Activated CD4-positive, alpha-beta T cell treated with anti-CD3 and anti-CD28 coated beads for 48 hours (primary cell): ENCODE measurements at places on chromosomes 2 and 18.
A peak's percentile ranks its signal among the peaks of the same experiment; 100 is the strongest.

GRCh38 chr18:35189510-35189909 is 51.3 kb upstream of the ZNF397 start:
- DNase-seq = no peak

- no peak for DNase-seq
Measured at GRCh38 chr18:29078273-29078672, 901.3 kb upstream of the CDH2 start.

DNA sequence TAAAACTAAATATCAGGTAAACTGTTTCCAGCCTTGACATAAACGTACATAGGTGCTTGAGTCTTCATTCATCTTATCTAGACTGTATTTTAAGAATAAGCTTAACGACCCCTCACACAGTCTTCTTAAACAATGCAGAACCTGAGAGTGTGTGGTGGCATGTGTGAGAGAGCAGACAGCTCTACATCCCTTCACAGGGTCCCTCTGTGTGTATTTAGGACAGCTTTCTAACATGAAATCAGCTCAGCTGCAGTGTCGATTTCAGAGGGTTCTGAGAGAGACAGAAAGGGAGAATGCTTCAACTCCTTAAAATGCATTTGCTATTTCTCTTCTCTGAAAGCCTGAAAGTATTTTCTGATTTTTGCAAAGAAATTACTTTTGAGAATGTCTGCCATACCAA is 185.2 kb downstream of the GRB14 start:
- DNase-seq = no peak

DNA sequence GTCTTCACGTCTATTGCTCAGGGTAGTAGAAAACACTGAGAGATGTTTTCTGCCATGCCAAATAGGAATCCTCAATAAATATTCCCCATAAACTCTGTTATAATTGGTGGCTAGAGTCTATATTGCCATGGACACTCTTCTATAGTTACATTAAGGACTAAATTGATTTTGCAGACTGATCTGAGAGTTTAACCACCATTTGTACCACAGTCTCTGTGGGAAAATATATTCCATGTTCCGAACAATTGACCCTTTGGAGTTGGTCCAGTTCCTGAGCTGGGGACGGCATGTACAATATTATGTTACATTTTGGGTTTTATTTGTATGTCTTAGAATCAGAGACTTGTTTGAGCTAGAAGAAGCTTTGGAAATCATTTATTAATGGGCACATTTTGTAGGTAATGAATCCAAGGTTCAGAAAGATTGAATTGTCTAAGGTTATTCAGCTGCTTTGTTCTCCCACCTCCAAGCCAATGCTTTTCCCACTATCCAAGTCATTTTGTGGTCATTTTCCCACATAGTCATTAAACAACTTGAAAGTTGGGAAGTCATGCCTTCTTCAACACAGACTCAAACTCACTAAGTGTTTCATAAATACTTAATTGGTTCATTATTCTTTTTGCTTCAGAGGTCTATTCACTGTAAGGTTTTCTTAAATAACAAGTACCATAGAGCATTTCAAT is 5.1 kb upstream of the PPP1CB start:
- DNase-seq = no peak

GRCh38 chr2:166671235-166671634 is 177.2 kb upstream of the SCN7A start:
- DNase-seq = no peak

DNA sequence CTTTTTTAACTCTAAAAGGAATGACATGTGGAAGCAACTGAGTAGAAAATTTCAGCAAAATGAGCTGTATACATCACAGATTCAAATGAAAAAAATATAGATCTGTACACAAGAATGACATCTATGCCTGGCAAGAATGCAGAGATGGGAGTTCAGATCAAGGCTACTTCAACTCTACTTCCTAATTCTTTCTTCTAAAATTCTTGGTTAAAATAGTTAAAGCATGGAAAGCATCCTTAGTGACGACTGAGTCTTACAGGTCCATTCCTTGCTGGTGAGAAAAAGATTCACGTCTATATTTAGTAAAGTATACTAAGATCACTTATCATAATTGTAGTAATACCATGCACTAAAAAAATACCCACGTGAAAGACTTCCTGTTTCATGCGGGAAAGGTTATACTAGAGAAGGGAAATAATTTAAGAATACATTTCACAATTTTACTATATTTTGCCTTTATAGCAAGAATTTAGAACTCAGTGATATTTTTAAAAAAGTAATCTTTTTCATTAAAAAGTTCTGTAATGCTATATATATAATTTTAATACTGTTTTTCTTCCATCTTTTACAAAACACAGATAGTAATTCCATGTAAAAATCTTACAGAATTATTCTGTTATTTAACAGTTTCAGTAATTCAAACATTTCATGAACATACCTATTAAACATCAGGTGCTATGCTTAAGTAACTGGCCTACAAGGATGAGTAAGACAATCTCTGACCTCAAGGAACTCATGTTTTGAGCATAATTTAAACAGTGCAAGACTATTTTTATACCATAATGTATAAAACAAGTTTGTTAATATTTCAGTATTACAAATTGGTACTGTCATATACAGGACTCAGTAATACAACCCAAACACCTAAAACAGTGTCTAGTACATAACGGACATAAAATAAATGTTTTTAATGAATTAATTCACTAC is 159.6 kb downstream of the BAZ2B start:
- DNase-seq = no peak

- no peak for DNase-seq
Measured at GRCh38 chr18:56036741-56037140, 448.7 kb upstream of the TCF4 start.

DNA sequence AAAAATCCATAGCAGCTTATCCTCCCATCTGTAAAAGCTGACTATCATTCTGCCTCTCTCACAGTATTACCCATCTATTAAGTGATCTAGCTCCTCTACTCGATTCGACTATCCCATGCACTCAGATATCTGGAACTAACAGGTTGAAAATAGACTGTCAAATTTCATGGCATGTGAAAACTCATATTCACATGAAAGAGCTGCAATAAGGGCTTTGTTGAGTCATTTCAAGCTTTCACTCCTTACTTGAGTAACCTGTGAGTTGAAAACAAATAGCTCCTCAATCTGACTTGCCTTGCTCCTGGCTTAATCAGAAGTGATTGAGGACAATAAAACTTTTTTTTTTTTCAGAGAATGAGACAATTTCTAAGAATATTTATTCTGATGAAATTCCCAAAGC is 192.4 kb upstream of the ERBB4 start:
- DNase-seq = no peak

DNA sequence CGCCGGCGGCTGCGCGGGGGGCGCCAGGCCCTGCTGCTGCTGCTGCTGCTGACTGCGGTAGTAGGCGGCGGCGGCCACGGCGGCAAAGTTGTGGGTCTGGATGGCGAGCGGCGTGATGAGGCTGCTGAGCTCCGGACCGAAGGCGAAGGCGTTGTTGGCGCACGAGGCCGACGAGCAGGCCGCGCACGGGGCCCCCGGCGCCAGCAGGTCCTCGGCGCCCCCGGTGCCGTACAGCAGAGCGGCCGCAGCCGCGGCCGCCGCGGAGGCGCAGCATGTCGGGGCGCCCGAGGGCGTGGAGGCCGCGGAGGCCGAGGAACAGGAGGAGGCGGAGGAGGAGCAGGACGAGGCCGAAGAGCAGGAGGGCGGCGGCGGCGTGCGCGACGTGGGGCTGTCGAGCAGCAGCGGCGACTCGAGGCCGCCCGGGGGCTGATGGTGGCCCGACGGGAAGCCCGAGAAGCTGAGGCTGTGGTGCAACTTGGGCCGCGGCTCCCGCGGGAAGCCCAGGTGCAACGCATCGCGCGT is 1.8 kb downstream of the ZFP36L2 start:
- peak; percentile 58 for DNase-seq

- no peak for DNase-seq
Measured at GRCh38 chr2:148922776-148923475, 47.9 kb downstream of the KIF5C start.

DNA sequence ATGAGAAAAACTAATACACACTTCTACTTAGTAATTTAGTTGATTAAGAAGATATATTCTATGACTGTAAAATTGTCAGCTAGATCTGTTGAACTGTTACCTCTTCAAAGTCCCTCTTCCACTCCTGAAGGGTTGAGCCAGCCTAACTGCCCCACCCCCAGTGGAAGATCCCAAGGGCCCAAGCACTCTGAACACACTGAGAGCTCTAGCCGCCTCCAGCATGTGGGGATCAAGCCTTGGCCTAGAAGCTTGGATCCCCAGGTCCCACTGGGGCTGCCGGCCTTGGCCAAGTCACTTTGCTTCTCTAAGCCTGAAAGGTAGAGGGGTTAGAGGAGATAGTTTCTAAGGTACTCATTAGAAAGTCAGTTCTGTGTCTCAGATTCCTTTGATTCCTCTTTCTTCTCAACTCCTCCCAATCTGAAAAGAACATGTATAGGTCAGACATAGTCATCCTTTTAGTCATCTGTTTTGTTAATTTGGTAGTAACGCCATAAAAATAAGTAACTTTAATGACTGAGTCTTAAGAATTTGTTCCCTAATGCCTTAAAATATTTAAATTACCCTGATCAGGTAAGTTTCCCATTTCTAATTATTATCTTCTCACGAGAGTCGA is 5.6 kb downstream of the CPSF3 start:
- no peak for DNase-seq

GRCh38 chr2:223065107-223065506 is 13.1 kb downstream of the KCNE4 start:
- no peak for DNase-seq

DNA sequence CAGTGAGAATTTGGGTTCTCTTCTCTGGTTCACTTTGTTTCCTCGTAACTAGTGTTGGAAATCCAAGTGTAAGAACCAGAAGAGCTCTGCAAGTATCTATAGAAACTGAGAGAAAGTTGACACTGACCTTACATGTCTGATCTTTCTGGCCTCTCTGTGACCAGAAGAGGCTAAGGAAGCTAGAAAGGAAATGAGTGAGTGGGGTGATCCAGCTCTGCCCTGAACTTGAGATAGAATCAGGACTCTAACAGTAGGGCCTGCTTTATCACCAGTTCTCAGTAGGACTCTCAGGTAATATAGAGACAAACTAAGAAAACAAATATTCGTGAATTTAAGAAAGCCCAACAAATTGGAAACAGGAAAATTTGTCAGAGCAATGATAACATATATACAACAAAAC is 441.2 kb upstream of the ZNF804A start:
- DNase-seq = no peak

DNA sequence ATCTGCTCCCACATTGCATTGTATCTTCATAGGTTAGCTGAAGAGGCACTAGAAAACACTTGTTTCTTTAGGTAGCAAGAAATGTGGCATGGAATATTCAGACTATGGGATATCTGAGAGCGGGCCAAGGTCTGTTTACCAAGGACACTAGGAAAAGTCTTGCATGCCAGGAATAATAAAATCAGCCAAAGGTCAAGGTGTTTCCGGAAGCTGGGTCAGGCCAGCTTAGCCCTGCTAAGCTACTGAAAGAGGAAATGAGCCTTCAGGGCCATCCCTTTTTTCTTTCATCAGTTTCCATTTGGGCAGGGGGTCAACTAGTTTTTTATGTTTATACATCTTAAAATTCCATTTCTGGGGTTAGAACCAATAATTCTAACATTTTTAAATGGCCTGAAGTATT is 101.1 kb downstream of the DPP4 start:
- DNase-seq = no peak

GRCh38 chr18:43279015-43279744 is 1.9 kb upstream of the SYT4 start:
- DNase-seq = no peak

- no peak for DNase-seq
Measured at GRCh38 chr2:72036595-72036994, 111.1 kb downstream of the CYP26B1 start.

DNA sequence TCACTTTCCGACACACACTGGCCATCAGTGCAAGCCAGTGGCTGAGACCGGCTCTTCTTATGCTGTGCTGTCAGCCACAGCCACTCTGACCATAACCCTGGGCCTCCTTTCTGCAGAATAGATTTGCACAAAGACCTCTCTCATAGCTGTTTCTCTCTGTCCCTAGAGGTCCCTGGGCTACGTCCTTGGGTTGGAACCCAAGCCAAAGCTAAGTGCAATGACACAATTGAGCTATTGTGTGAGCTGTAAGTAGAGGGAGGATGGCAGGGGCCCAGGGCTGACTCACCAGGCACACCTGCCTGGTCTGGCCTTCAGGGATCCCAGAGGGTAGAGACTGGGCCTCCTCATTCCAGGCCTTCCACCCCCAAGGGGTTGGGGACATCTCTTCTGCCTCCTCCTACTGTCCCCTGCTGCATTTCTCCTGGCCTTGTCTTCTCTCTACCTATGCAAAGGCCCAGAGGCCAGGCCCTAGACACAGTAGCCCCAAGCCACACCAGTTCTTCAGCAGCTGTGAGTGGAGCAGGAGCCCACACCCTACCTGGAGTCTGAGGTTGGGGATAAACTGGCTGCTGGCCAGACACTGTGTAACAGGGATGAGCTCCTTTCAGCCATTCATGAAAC is 174.6 kb downstream of the NCK2 start:
- DNase-seq = no peak

DNA sequence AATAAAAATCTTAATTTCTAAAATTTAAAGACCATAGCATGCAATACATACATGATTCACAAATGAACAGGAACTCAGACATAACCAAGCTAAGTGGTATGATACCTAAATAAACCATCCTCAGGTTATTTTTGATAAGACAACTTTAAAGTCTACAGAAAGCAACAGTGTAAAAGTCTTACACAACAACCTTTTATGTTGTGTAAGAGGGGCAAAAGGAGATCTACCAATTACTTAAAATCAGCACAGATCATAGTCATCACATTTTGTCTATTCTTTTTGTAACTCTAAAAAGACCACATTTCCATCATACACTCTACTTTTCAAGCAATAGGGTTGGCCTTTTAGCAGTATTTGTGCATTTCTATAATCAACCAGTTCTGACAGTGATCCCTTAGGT is 16.3 kb downstream of the SP3 start:
- DNase-seq = no peak

- DNase-seq = no peak
Measured at GRCh38 chr2:227834423-227834822, 20.8 kb downstream of the CCL20 start.

DNA sequence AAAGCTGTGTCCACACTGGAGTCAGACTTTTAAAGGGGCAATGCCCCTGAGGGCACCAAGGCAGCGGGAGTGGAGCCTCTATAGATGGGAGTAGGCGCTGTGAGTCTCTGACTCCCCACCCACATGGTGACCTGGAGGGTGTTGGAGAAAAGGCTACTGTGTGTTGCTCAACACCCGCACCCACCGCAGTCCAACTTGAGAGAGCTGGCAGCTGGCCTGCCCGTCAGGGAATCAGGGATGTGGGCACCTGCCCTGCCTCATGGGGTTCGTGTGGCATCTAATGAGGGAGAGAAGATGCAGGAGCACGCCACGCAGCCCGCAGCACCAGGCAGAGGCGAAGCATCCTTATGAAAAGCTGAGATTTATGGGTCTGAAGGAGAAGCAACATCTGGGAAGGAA is 84.2 kb downstream of the KLHL29 start:
- DNase-seq = no peak
